T-helper 1 cell (primary cell): ENCODE measurements at places on chromosomes 7 and 10.

DNA sequence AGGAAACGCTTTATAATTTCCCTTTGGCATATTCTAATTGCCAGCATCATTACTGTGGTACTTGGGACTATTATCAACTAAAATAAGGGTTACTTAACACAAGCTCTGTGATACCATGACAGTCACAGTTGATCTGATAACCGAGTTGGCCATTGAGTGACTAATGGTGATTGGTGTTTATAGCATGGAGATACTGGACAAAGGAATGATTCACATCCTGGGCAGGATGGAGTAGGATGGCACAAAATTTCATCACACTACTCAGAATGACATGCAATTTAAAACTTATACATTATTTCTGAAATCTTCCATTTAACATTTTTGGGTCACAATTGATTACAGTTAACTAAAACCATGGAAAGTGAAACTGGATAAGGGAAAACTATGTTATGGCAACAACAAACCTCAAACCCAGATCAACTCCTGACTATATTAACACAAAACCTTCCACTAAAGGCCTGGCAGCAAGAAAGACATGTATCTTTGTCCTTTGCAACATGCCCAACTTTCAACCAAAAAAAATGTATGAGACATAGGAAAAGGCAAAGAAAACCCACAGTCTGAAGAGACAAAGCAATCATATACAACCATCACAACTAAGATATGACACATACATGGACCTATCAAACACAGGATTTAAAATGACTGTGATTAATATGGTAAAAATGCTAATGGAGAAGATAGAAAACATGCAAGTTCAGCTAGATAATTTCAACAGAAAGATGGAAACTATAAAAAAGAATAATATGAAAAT is 208.5 kb upstream of the NRP1 start:
- DNase-seq: no peak

DNA sequence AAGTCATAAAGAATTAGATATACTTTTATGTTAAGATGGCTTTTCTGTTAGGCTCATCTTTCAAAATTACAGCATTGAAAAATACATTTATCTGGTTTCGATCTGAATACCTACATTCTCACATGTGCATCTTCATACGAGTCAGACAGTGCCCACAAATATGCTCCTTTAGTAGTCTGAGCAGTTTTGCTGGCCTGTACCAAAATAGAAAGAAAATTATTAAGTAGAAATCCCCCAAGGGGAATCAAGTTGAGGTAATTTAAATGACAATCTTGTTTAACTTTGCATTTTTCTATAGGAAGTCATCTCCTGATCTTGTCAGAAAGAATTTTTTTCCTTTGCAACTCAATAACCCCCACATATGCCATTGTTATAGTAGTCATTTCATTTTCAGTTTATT is 287.4 kb upstream of the SEMA3D start:
- DNase-seq: no peak

DNA sequence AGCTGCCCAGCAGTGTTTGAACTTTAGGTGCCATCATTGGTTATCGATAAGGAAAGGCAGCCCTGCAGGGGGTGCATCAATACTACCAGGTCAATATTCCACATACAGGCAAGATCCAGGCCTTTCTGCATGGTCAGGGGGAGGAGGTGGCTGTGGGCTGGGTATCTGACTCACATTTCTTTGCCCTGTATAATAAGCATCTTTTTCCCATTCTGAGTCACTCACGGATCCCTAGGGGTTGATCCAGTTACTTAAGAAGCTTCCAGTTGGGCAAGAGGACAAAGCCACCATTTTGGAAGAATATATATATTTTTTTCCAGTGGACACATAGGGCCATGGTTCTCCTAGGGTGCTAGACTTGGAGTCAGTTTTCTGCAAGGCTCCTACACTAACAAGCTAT is 114.2 kb upstream of the HABP2 start:
- DNase-seq: no peak

GRCh38 chr10:57864765-57865680 is 402.7 kb downstream of the IPMK start:
- no peak for DNase-seq

DNA sequence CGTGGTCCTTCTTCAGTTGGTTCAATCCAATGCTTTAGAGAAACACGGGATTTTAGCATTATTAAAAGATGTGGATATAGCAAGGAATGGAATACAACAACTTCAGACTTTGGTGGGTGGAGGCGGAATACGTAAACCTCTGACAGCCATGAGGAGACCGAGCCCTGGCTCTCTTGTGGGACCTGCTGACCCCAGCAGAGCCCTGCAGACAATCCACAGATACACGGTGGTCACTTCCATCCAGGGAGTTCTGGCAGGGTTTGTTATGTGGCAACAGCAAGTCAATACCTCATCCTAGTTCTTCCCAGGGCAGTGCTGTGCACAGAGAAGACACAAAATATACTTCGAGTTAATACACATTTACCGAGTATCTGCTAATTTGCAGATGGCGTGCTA is 118.5 kb upstream of the DIP2C start:
- DNase-seq: no peak

GRCh38 chr10:70343712-70344111 is 38.7 kb downstream of the LRRC20 start:
- DNase-seq: no peak

GRCh38 chr10:110547139-110547761 is 20.2 kb upstream of the SMC3 start:
- no peak for DNase-seq

DNA sequence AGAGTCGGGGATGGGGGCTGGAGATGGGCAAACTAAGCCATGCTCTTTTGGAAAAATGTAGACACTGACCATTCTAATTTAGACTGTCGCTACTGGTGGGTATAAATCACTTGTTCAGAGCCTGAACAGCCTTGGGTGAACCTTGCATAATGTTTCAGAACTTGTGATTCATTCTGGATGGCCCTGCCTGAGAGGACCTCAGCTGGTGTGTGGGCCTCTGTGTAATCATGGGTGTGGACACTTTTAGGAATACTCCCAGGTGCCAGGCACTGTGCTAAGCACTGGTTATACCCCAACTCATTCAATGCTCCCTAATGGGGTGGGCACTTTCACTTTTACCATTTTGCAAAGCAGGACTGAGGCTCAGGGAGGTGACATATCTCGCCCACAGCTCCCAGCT is 26.8 kb upstream of the TM9SF3 start:
- no peak for DNase-seq

DNA sequence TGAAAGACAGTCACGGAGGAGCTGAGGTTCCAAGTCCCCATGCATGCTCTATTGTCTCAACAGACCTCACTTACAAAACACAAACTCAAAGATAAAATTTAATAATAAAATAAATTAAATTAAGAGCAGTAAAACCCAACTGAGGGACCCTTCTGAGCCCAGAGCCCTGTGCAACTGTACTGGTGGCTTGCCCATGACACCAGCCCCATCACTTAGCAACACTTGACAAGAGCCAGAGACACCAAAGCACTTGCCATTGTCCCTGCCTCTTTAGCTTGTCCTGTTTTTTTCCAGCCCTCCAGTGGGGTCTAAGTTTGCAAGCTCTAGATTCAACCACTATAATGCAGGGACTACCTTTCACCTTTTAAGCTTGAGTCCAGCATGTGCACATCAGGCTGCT is 117.9 kb downstream of the JCAD start:
- no peak for DNase-seq

GRCh38 chr10:127908959-127909267 is 2.0 kb downstream of the PTPRE start:
- no peak for DNase-seq

- DNase-seq: peak; percentile 75
These were observed 28.3 kb downstream of the WDR86 start for GRCh38 chr7:151381348-151382078.

GRCh38 chr10:788796-789748 is 99.6 kb upstream of the DIP2C start:
- DNase-seq: no peak

GRCh38 chr7:14974688-14975087 is 72.1 kb upstream of the DGKB start:
- no peak for DNase-seq

DNA sequence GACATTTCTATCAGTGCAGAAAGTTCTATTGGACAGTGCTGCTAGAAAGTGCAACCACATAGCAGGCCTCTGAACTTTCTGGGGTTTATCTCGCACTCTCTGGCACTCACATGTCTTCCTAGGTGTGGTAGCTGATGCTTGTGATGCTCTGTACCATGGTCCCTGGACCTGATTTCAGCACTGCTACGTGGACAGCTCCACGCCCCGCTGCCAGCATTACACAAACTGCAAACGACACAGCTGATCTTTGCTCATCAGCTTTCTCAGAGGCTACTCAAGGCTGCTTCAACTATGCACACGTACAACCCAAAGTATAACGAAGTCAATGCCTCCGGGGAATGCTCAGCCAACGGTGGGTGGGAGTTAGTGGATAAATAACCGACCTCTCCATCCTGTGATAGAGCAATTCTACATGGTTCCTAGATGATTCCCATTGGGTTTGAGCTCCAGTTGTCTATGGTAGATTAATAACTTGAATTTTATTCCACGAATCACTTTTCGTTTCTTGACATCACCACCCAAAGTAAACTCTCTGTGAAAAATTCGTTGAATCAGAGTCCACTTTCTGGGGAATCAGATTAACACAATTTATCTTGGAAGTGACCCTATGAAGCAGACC is 302.5 kb downstream of the ACTR3B start:
- DNase-seq: no peak

DNA sequence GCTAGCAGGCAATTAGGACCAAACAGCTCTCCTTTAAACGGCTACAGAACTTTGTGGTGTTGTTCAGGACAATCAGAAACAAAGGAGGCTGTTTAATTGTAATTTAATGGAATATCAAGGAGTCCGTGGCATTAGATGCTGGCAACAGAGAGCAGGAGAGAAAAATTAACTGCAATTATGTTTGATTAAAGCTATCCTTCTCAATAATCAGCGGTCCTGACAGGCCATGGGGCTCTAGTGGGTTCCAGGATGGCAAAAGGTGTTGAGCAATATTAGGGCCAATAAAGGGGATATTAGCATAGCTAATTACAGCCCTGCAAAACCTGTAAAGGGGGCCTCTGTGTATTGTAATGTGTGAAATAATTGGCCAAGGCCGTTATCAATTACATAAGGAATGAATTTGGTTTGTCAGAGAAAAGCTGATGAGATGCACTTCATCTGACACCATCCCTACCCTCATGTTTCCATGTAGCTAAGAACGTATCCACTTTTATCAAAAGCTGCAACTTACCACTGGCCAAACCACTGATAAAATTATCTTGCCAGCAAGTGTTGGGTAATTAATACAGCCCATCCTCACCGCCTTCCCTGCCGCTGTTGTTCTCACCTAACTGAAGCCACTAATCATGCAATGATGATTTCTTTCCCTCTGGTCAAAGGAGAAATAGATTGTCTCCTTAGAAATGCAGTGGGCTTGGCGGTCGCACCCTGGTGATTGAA is 81.6 kb downstream of the EBF3 start:
- no peak for DNase-seq
